Effector memory CD8-positive, alpha-beta T cell (primary cell): ENCODE measurements at places on chromosomes 1 and 21.

- peaks cover 13% of the 10 kb centered on the region for H3K36me3 ChIP-seq
- peak overlapping the region; percentile 84 for H3K4me3 ChIP-seq
- H3K27ac ChIP-seq = peak overlapping the region; percentile 63
- H3K4me1 ChIP-seq = peaks cover 36% of the 10 kb centered on the region
- no peaks in the 10 kb centered on the region for H3K27me3 ChIP-seq
- DNase-seq = no peak
Observed at GRCh38 chr1:149843431-149844041, 55.8 kb upstream of the BOLA1 start.

GRCh38 chr1:179021873-179022272 is 3.8 kb upstream of the FAM20B start:
- peaks cover 18% of the 10 kb centered on the region for H3K4me1 ChIP-seq
- no peak for DNase-seq
- peaks cover 23% of the 10 kb centered on the region for H3K27me3 ChIP-seq
- H3K27ac ChIP-seq = no peak overlapping the region
- H3K4me3 ChIP-seq = no peak overlapping the region
- peaks cover 7% of the 10 kb centered on the region for H3K36me3 ChIP-seq

DNA sequence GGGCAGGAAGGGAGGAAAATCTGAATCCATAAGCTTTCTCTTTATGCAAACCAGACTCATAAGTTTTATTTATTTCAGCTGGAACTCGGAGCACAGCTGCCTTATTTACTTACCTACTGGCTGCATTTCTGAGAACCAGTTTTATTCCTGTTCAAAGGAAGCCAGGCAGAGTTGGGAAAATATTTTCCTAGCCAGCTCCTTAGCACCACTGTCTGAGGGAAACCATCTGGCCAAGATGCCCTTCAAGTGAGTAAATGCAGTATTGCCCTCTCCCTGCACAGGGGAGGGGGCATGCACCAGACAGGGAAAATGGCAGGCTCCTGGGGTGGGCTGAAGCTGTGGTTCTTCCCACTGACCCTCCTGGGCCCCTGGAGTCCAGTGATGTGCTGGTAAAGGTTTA is 28.9 kb upstream of the FMOD start:
- no peak overlapping the region for H3K4me3 ChIP-seq
- DNase-seq = no peak
- H3K27me3 ChIP-seq = peaks cover 35% of the 10 kb centered on the region
- H3K27ac ChIP-seq = no peak overlapping the region
- no peaks in the 10 kb centered on the region for H3K36me3 ChIP-seq

- H3K4me3 ChIP-seq = no peak overlapping the region
- H3K27me3 ChIP-seq = no peaks in the 10 kb centered on the region
- no peak for DNase-seq
- peaks cover 38% of the 10 kb centered on the region for H3K4me1 ChIP-seq
- H3K36me3 ChIP-seq = no peaks in the 10 kb centered on the region
- H3K27ac ChIP-seq = peak overlapping the region; percentile 38
Observed at GRCh38 chr1:228937851-228938536, 202.7 kb downstream of the RHOU start.
